ENCODE measurements at places on chromosomes 7 and 10.

DNA sequence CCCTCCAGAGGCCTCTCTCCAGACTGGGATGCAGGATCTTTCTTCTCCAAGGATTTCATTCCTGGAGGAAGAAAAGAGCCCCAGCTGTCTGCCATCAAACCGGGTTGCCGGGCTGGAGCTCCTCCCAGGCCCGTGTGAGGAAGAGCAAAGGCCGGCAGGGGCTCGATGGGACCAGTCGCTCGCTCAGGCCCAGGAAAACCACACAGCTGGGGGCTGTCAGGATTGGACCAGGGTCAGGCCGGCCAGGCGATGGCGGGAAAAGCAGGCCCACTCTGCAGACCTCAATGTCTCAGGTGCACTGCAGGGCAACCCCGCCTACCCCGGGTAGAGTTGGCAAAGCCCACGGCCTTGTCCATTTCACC lies 98.1 kb upstream of the DNAAF5 start:
- DNase-seq = no peak

GRCh38 chr10:23065181-23065948 lies 30.0 kb upstream of the MSRB2 start:
- DNase-seq = no peak

- DNase-seq = no peak
These were observed 73.2 kb upstream of the ST8SIA6 start for GRCh38 chr10:17527514-17528146.

- no peak for DNase-seq
These were observed 124.2 kb downstream of the PLPP4 start for GRCh38 chr10:120580918-120581895.

- no peak for DNase-seq
These were observed 95.8 kb upstream of the ABCB5 start for GRCh38 chr7:20519645-20520044.

DNA sequence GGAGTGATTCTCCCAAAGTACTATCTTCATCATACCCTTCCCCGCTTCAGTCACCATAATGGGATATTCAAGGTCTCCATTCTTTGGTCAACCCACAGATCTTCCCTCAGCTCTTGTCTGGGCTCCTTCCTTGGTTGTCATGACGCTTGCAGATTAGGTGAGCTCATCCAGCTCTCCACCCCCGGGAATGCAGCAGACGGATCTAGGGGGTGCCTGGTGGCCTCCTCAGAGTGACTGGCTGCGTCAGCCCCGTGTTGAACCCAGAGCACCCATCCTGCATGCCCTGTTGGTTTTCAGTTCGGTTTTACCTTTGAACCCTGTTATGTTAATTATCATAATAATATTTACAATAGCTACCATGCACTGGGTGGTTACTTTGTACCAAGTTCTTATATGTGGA lies 6.4 kb downstream of the NEURL1 start:
- DNase-seq = no peak
